ENCODE measurements at places on chromosomes 3 and 15.

- H3K27ac ChIP-seq = peak overlapping the region; percentile 86
- DNase-seq = no peak
- H3K27me3 ChIP-seq = no peaks in the 10 kb centered on the region
- peaks cover 99% of the 10 kb centered on the region for H3K36me3 ChIP-seq
Measured at GRCh38 chr3:18369551-18370185, 55.5 kb downstream of the SATB1 start.

GRCh38 chr3:54862526-54862925, 65.3 kb downstream of the LRTM1 start:
- H3K27ac ChIP-seq = no peak overlapping the region
- no peaks in the 10 kb centered on the region for H3K27me3 ChIP-seq
- H3K4me3 ChIP-seq = no peak overlapping the region

DNA sequence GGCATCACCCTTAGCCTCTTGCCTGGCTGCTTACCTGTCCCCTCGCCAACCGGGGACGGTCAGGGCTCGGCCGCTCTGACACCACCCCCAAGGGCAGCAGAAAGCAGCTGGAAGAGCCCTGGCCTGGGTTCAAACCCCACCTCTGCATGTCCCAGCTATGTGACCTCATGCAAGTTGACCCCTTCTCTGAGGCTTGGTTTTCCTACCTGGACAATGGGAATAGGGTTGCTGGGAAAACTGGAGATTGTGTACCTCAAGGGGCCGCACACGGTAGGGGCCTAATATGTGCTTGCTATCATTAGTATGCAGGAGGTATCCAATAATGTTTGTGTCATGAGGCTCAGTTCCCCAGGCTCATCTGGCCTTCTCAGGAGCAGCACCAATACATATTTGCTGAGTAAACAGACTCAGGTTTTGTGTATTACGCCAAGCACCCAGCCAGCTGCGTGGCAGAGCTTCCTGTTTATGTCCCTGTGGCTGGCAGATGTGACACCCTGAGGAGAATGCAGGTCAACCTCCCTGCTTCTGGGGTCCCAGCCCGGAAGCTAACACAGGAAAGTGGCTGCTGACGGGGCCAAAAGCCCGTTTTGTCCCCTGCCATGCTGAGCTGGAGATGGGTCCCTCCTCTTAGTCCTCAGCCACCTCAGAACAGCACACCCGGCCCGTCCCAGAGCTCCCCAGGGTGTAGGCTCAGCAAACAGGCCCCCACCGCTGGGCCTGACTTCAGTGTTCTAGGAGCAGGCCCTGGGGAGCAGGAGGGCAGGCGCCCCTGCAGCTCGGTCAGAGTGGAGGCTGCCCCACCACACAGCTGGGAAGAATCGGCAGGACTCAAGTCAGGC, 29.7 kb downstream of the PLXND1 start:
- H3K4me1 ChIP-seq = peaks cover 35% of the 10 kb centered on the region
- peak overlapping the region; percentile 66 for H3K27ac ChIP-seq
- H3K36me3 ChIP-seq = no peaks in the 10 kb centered on the region

- H3K27ac ChIP-seq = no peak overlapping the region
- no peaks in the 10 kb centered on the region for H3K36me3 ChIP-seq
- no peaks in the 10 kb centered on the region for H3K4me1 ChIP-seq
- H3K4me3 ChIP-seq = no peak overlapping the region
- H3K27me3 ChIP-seq = peaks cover 5% of the 10 kb centered on the region
Measured at GRCh38 chr15:48062148-48062872, 58.5 kb upstream of the SLC24A5 start.

DNA sequence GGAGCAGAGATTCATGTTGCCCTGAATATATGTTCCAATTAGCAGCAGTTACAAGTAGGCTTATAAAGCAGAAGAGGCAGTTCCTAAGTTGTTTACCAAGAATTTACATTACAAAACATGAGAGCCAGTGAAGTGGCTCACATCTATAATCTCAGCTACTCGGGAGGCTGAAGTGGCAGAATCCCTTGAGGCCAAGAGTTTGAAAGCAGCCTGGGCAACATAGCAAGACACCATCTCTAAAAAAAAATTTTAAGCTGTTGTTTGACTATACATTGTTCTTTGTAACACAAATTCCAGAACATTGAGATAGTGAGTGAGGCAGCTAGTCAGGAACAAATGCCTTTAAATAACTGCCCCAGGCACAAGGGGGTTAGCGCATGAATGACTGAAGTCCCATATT, 10.3 kb upstream of the ZMAT3 start:
- no peaks in the 10 kb centered on the region for H3K36me3 ChIP-seq
- peaks cover 11% of the 10 kb centered on the region for H3K4me1 ChIP-seq
- DNase-seq = no peak
- H3K4me3 ChIP-seq = no peak overlapping the region
- H3K27ac ChIP-seq = no peak overlapping the region

DNA sequence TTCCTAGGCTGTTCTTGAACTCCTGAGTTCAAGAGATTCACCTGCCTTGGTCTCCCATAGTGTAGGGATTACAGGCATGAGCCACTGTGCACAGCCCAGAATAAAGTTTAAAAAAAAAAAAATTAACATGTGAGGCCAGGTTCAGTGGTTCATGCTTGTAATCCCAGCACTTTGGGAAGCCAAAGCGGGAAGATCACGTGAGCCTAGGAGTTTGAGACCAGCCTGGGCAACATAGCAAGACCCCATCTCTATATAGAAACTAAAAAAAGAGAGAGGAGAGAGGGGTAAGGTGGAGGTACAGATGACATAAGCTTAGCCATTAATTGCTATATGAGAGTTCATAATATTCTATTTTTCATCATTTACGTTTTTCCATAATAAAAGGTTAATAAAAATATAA, 21.5 kb downstream of the ZNF148 start:
- peaks cover 72% of the 10 kb centered on the region for H3K4me1 ChIP-seq
- H3K4me3 ChIP-seq = no peak overlapping the region
- peaks cover 25% of the 10 kb centered on the region for H3K36me3 ChIP-seq
- no peak for DNase-seq
- no peaks in the 10 kb centered on the region for H3K27me3 ChIP-seq

- H3K27me3 ChIP-seq = peaks cover 20% of the 10 kb centered on the region
- H3K36me3 ChIP-seq = no peaks in the 10 kb centered on the region
Measured at GRCh38 chr3:151305060-151305774, 11.4 kb downstream of the GPR87 start.

GRCh38 chr15:42274702-42274989, 1.4 kb upstream of the TMEM87A start:
- peaks cover 60% of the 10 kb centered on the region for H3K36me3 ChIP-seq
- H3K4me3 ChIP-seq = peak overlapping the region; percentile 99
- DNase-seq = no peak
- H3K4me1 ChIP-seq = peaks cover 45% of the 10 kb centered on the region
- peak overlapping the region; percentile 100 for H3K27ac ChIP-seq
- H3K27me3 ChIP-seq = no peaks in the 10 kb centered on the region

DNA sequence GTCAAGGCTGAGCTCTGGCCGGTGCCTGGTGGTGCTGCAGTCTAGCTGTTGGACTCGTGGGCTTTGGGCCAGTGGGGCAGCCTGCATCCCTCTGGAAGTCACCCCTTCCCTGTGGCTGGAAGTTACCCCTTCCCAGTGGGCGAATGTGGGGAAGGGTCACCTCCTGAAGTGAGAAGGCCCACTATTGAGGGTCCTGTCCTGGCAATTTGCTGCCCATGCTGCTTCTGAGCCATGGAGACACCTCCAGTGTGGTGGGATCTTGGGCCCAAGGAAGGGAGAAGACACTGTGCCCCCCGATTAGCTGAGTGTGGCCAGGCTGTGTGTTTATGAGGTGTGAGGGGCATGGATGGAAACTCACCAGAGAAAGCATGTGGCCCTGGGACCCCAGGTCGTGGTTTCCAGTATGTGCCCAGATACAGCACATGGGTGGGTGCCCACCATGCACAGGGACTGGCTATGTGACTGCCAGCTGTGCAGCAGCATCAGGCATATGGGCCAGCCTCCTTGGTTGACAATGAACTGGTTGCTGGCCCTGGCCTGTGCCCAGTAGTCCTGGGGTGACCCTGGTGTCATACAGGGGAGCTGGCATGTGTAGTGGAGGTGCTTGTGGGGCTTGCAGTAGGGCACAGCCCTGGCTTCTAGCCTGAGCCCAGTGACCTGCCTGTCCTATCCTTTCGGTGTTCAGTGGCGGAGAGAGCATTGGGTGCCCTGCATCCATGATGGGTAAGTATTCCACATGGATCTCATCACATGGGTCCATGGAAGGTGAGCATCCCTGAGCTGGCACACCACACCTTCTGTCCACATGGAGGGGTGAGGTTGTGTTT, 221.2 kb downstream of the SNRPN start:
- peak; percentile 9 for DNase-seq
- no peaks in the 10 kb centered on the region for H3K4me1 ChIP-seq
- H3K27ac ChIP-seq = no peak overlapping the region
- H3K4me3 ChIP-seq = no peak overlapping the region
- peaks cover 2% of the 10 kb centered on the region for H3K36me3 ChIP-seq

DNA sequence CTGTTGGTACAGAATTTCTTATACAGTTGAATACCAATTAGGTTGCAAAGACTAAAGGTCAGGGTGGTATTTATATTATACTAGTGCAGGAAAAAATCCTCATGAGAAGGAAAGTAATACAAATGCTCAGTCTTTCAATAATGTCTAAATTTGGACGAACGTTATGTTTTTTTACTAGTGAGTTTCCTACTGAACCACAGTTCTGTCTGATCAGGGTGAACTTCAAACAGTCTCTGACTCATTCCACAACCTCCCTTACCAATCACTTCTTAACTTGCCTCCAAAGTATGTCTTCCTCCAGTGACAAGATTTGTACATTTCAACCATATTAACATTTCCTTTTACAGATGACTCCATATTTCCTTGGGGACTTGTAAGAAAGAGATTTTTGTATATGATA, 3.4 kb downstream of the TMEM212 start:
- peaks cover 7% of the 10 kb centered on the region for H3K27me3 ChIP-seq
- no peaks in the 10 kb centered on the region for H3K36me3 ChIP-seq
- peaks cover 22% of the 10 kb centered on the region for H3K4me1 ChIP-seq
- DNase-seq = no peak
